ENCODE measurements at places on chromosomes 12 and 14.

GRCh38 chr14:61561657-61562276 lies 133.5 kb upstream of the HIF1A start:
- H3K4me3 ChIP-seq = no peak overlapping the region
- H3K27ac ChIP-seq = no peak overlapping the region

DNA sequence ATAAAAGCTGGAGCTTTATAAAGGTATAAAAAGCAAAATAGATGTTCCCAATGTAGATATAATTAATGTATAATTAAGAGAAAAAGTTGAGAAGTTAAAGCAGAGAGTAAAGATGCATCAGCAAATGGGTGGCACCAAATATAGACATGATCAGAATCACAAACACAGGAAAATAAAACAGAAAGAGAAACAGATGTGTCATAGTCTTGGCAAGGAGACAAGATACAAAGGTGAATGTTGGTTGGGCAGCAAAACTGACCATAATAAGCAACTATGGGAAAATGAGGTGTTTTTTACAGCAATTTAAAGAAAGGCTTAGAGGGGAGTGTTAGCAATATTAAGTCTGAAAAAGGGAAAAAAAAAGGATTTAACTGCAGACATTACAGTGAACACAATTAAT lies 135.4 kb upstream of the CLEC14A start:
- no peaks in the 10 kb centered on the region for H3K36me3 ChIP-seq
- no peak overlapping the region for H3K4me3 ChIP-seq
- no peaks in the 10 kb centered on the region for H3K4me1 ChIP-seq
- H3K27ac ChIP-seq = no peak overlapping the region
- no peaks in the 10 kb centered on the region for H3K27me3 ChIP-seq

DNA sequence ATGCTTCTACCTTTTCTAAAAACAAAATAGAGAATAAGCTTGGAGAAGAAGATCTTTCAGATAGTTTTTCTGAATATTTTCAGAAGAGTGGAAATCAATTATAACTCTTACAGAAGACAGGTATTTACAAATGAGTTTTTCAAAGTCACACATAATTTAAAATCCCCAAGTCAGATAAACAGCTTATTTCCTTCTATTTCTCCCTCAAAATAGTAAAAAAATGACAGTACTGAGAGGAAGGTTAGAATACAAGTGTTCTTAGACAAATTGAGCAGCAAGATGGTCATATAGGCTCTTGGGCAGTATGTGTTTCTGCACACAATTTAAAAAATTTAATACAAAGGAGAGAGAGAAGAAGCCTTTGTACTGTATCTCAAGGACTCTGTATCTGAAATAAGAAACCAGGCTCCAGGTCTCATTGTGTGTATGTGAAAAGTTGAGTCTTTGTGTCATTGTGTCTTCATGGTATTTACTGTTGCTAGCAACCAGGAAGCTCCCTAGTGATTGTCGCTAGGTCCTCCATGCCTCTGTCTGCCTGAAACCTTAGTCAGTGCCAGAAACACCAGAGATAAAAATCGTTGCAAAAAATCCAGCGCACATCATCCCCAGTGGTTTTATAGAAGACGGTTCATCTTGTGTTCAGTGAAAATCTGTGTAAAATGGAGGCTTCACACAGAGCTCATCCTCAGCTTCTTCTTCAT lies 12.9 kb upstream of the TUBA1A start:
- H3K27ac ChIP-seq = no peak overlapping the region
- no peak for DNase-seq
- peaks cover 9% of the 10 kb centered on the region for H3K4me1 ChIP-seq
- no peaks in the 10 kb centered on the region for H3K36me3 ChIP-seq
- H3K27me3 ChIP-seq = no peaks in the 10 kb centered on the region

DNA sequence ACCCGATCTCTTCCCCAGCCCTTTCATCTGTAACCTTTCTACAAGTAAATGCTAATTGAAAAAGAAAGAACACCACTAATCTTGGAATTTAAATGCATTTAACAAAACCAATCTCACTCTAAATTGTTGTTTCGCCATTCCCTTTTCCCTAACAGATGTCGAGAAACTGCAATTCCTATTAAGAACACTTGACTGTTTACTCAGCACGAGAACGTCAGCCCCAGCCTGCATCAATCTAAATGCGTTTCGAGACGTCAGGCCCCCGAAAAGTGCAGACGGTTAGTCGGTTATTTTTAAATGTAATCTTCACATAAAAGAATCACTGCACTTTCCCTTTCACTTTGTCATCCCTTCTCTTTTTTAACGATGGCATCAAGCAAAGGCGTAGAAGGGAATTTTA lies 837.6 kb downstream of the VRK1 start:
- no peaks in the 10 kb centered on the region for H3K36me3 ChIP-seq
- peak; percentile 59 for DNase-seq
- H3K27ac ChIP-seq = no peak overlapping the region
- H3K4me3 ChIP-seq = peak overlapping the region; percentile 42

DNA sequence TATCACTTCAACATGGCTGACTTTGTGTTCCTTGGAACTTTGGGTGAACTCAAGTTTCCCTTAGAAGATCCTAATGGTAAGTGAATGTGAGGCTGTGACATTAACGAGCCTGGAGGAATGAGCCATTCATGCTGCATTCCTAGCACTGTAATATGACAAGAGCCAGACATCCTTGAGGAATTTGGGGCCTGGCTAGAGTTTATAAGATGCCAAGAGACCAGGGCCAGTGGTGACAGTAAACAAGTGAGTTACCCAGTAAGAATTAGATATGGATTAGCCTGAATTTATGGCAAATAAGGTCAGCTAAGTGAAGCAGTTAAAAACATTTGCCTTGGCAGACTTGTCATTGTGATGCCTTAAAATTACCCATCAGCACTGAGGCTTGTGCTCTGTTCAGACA lies 232.4 kb downstream of the AKAP6 start:
- peaks cover 8% of the 10 kb centered on the region for H3K4me1 ChIP-seq
- H3K27me3 ChIP-seq = no peaks in the 10 kb centered on the region
- no peak overlapping the region for H3K27ac ChIP-seq
- no peak overlapping the region for H3K4me3 ChIP-seq

DNA sequence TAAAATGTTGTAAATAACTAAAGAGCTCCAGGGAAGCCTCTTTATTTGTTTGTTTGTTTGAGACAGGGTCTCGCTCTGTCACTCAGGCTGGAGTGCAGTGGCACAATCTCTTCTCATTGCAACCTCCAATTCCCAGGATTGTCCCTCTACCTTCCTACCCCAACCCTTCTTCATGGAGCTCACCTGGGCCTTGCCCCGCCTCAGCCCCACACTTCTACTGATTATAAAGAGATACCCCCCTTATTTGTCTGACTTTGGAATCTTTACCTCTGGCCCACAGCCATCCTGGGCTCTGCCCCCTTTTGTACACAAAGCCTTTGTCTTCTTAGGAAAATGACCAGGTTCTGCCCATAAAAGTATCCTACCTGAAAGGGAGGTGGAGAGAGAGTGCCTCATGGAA lies 9.1 kb upstream of the BLTP3B start:
- no peaks in the 10 kb centered on the region for H3K36me3 ChIP-seq
- DNase-seq = no peak
- H3K27ac ChIP-seq = no peak overlapping the region
- no peak overlapping the region for H3K4me3 ChIP-seq
- H3K4me1 ChIP-seq = peaks cover 4% of the 10 kb centered on the region
- H3K27me3 ChIP-seq = no peaks in the 10 kb centered on the region

DNA sequence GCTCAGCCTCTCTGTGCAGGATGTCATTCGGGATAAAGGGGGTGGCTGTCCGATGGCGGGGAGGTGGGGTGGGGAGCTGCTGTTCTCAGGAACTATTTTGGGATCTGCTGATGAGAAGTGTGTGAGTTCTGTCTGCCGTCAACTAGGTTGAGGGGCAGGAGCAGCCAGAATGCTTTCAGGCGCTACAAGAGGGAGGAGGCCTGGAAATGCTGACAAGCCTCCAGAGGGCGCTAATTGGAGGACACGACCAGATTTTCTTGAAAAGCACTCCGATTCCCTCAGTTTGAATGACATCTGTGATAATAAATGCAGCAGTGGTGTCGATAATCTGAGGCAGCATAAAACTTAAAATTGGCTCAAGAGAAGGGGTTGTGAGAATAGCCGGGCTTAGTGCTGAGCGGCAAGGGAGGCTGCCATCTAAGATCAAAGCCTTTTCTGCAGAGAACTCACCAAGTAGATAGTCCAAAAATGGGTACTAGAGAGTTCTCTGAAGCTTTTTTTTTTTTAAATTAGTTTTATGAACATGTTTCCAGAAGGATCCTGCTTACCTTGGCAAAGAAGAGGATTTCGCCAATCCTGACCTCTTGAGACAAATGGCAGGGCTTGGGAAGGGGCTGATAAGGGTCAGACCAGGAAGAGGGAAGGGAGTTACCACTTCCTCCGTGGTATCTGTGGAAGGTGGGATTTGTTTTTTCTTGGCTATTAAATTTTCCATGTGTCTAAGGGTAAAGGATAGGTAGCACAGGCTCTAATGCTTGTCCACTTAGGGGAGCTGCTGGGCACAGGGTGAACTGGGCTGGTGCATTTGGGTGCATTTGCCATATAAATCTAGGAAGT lies 94.4 kb downstream of the CRACR2A start:
- H3K4me3 ChIP-seq = no peak overlapping the region
- H3K27me3 ChIP-seq = no peaks in the 10 kb centered on the region
- H3K27ac ChIP-seq = no peak overlapping the region
- H3K36me3 ChIP-seq = peaks cover 50% of the 10 kb centered on the region
- no peaks in the 10 kb centered on the region for H3K4me1 ChIP-seq
- peak; percentile 23 for DNase-seq

- no peaks in the 10 kb centered on the region for H3K4me1 ChIP-seq
- H3K27ac ChIP-seq = no peak overlapping the region
- no peak overlapping the region for H3K4me3 ChIP-seq
Measured at GRCh38 chr14:106080922-106081321, 554.5 kb downstream of the TMEM121 start.

DNA sequence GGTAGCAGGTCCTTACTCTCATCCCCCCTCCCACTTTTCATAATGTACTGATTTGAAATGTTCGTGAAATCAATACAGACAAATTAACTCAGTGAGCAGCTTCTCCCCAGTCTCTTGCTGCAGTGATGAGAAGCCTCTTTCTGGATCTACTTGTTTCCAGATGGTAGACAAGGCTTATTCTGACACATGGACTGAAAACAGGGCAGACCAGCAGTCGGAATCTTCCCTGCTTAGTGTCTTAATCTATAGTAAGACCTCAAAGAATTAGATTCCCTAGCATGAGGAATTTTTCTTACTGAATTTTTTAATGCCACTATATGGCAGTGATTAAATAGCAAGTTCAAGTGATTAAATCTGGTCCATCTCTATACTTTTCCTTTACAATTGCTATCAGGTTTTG lies 120.1 kb downstream of the RGS6 start:
- H3K4me1 ChIP-seq = no peaks in the 10 kb centered on the region
- no peak overlapping the region for H3K27ac ChIP-seq
- DNase-seq = no peak
- no peaks in the 10 kb centered on the region for H3K36me3 ChIP-seq

GRCh38 chr14:23621204-23621931 lies 14.8 kb upstream of the DHRS2 start:
- H3K4me3 ChIP-seq = no peak overlapping the region
- no peak overlapping the region for H3K27ac ChIP-seq
- no peak for DNase-seq
- no peaks in the 10 kb centered on the region for H3K4me1 ChIP-seq
- peaks cover 4% of the 10 kb centered on the region for H3K27me3 ChIP-seq

DNA sequence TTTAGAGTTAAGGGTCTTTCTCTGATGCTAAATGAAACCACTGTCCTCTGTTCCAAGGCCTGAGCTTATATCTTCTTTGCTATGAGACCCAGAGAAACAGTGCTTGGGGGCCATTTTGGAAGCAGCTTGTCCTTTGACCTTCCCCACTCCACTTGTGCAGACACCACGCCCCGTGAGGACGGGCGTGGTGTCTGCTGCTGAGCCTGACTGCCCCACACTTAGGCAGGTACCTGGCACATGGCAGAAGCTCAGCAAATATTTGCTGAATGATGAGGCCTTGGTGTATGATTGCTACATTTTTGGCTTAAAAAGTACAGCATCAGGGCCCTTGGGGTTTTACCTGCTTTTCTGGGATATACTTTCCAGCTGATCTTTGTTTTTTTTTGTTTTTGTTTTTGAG lies 69.9 kb downstream of the RASSF3 start:
- peaks cover 100% of the 10 kb centered on the region for H3K4me1 ChIP-seq
- H3K36me3 ChIP-seq = no peaks in the 10 kb centered on the region
- H3K27me3 ChIP-seq = no peaks in the 10 kb centered on the region
- no peak for DNase-seq
- H3K27ac ChIP-seq = peak overlapping the region; percentile 76

DNA sequence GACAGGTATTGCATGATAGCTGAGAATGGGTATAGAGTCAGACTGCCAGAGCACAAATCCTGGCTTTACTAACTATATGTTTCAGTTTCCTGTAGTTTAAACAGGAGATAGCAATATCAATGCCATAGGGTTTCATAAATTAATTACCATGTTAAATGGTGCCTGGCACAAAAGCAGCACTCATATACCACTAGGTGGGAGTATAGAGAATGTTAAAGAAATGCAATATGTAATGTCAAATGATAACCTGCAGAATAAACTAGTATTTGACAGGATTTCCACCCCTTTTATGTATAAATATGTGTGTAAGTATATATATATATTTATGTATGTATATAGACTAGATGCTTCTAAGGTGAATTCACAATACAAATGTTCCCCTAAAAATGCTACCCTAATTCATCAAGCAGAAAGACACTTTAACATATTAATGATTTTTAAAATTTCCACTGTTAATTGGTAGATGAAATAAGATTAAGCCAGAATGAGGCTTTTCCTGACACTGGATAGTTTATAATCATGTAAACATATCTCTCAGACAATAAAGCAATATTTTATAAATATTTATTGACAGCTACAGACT lies 8.6 kb downstream of the WDR89 start:
- no peaks in the 10 kb centered on the region for H3K27me3 ChIP-seq
- H3K27ac ChIP-seq = no peak overlapping the region
- no peaks in the 10 kb centered on the region for H3K36me3 ChIP-seq
- no peak overlapping the region for H3K4me3 ChIP-seq
- H3K4me1 ChIP-seq = no peaks in the 10 kb centered on the region

GRCh38 chr12:2378835-2379330 lies 326.1 kb downstream of the CACNA1C start:
- DNase-seq = no peak
- H3K27ac ChIP-seq = no peak overlapping the region

DNA sequence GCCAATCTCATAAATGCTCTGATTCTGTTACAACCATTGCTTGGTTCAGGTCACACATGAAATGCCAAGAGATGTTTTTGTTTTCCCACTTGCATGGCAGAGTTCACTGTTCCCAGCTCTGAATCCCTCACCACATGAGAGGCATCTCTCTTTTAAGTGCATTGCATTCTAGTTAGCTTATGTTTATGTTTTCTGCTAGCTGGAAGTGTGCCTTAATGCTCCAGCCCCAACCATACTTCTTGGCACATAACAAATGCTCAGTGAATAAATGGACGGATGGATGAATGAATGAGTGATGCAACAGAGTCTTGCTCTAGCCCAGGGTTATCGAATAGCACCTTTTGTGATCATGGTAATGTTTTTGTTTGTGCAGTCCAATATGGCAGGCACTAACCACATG lies 197.3 kb downstream of the PPM1H start:
- no peaks in the 10 kb centered on the region for H3K4me1 ChIP-seq
- H3K4me3 ChIP-seq = no peak overlapping the region
- H3K27ac ChIP-seq = no peak overlapping the region
- no peaks in the 10 kb centered on the region for H3K36me3 ChIP-seq
- no peaks in the 10 kb centered on the region for H3K27me3 ChIP-seq
- no peak for DNase-seq

GRCh38 chr14:104633276-104634137 lies 28.9 kb upstream of the TMEM179 start:
- H3K27ac ChIP-seq = no peak overlapping the region
- H3K27me3 ChIP-seq = no peaks in the 10 kb centered on the region
- no peak overlapping the region for H3K4me3 ChIP-seq
- no peaks in the 10 kb centered on the region for H3K4me1 ChIP-seq
- no peaks in the 10 kb centered on the region for H3K36me3 ChIP-seq
- no peak for DNase-seq
